Stimulated activated CD8-positive, alpha-beta memory T cell treated with anti-CD3 and anti-CD28 coated beads, Interleukin-15, amount 100 ng/mL, for 48 hours (primary cell): ENCODE measurements at places on chromosomes 3 and 15.

GRCh38 chr3:29949940-29950616 lies 656.3 kb upstream of the TGFBR2 start:
- no peak for DNase-seq

DNA sequence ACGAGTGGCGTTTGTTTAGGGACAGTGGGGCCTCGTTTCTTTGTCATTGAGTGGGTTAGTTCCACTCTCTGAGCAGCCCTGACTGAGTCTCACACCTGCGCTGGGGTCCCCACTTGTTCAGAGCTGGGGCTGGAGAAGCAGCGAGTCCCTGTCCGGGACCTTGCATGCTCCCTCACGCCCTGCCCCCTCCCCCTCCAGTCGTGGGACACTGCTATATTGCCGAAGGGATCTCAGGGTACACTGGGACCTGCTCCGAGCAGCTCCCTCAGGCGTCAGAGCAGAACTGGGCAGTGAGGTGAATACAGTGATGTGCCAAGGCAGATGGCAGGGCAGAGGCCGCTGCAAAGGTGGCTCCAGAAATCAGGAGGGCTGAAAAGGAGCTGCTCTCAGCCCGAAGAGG lies 59.9 kb upstream of the KLF13 start:
- DNase-seq, result no peak

DNA sequence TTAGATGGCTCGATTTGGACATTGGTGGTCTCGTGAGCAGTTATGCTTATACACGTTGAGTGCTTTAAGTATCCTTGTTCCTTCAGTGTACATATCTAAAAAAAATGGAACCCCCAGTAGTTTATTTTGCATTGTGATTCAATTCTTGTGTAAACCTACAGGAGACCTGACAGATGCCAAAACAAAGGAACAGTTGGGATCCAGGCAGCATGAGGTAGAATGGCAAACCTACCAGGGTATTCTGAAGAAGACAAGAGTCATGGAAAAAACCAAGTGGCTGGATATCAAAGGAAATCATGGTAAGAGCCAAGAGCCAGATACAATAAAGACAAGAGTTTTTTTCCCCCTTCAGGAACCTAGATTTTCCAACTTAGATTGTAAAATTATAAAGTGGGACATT lies 2.0 kb downstream of the TMEM62 start:
- no peak for DNase-seq

- DNase-seq, result no peak
Measured at GRCh38 chr15:95350908-95351307, 979.6 kb upstream of the NR2F2 start.

DNA sequence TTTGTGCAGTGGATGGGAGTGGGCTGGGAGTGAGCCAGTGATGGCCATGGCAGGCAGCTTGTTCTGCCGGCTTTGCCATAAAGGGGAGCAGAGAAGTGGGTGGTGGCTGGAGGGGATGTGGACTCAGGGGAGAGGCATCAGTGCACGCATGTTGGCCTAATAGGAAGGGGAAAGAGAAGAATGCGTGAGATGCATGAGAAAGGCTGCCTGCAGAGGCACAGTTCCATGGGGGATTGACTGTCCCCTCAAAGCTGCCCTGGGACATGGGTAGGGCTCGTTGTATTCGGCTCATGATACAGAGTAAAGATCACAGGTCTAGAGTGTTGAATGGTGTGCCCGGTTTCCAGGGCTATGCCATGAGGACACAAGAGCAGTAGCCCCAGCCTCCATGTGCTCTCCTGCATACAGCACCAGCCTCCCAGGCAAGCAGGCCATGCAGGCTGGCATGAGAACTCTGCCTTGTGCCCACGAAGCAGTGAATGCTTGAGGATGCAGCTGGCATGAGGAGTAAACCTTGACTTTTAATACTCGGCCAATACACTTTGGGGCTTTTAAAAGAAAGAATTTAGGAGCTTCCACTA lies 68.0 kb upstream of the SNRPA1 start:
- no peak for DNase-seq

- peak; percentile 2 for DNase-seq
Measured at GRCh38 chr15:83207009-83207659, 489 bp downstream of the HDGFL3 start.

GRCh38 chr3:180911876-180912303 lies 580 bp upstream of the FXR1 start:
- no peak for DNase-seq

DNA sequence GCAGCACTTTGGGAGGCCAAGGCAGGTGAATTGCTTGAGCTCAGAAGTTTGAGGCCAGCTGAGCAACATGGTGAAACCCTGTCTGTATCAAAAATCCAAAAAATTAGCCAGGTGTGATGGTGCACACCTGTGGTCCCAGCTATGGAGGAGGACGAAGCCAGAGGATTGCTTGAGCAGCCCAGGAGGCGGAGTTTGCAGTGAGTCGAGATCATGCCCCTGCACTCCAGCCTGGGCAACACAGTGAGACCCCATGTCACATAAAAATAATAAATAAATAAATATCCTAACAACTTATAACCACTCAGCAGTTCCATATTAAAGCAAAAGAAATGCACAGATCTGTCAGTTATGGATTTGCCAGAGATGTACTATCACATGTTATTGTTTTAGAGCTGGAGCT lies 62.6 kb downstream of the LMLN start:
- no peak for DNase-seq

GRCh38 chr3:31534065-31534425 lies 1.3 kb downstream of the STT3B start:
- no peak for DNase-seq

DNA sequence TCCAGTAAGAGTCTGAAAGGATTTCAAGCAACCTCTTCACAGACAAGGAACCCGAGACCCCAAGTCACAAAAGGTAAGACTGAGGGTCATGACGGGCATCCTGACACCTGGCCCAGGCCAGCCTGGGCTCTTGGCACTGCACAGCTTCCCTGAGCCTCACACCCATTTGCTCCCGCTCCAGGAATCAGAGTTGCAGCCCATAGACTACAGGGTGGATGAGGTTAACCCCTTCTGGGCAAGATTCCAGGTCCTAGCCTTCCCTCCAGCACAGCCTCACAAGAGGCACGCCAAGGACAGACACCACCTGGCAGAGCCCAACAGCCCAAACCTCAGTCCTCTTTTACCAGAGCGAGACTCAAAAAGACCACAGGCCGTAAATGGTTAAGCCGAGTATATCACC lies 36.2 kb downstream of the RBPMS2 start:
- DNase-seq, result no peak

GRCh38 chr3:89699229-89699628 lies 591.8 kb downstream of the EPHA3 start:
- no peak for DNase-seq

DNA sequence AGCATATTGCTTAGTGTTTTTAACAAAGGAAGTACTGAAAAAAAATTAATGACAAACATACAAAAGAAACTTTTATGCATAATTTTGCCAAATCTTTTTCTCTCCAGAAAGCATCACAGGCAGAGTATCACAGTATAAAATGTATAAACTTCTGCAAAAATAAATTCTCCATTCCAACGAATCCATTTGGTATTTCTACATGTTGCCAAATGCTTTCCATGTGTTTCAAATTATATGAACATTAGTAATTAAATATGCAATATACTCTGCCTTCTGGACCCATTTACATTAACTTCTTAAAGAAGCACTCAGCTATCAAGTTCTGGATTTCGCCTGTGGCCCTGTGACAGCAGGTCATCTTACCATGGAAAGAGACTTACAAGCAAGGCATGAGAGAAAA lies 189.1 kb upstream of the ALCAM start:
- no peak for DNase-seq

GRCh38 chr3:135736740-135737139 lies 228.8 kb upstream of the PPP2R3A start:
- no peak for DNase-seq

GRCh38 chr15:97248376-97248775 lies 712.1 kb upstream of the ARRDC4 start:
- DNase-seq, result no peak

DNA sequence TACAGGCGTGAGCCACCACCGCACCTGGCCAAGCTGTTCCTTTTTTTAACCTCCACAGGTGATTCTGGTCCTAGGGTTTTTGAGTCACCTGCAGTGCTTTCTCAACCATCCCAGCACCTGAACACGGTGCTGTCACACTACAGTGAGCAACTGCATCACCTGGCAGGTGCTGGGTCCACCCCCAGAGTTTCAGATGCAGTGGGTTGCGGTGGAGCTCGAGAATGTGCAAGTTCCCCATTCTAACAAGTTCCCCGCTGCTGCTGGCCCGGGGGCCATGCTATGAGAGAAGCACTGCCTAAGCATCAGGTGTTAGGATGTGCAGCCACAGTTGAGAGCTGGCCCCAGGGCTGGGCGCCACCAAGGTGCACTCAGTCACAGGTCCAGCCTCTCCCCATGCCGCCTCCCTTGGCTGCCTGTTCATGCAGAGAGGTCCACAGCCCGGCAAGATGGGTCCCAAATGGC lies 18.0 kb downstream of the ISG20 start:
- DNase-seq, result no peak

- no peak for DNase-seq
Measured at GRCh38 chr3:103371411-103371810, 936.6 kb downstream of the ZPLD1 start.

DNA sequence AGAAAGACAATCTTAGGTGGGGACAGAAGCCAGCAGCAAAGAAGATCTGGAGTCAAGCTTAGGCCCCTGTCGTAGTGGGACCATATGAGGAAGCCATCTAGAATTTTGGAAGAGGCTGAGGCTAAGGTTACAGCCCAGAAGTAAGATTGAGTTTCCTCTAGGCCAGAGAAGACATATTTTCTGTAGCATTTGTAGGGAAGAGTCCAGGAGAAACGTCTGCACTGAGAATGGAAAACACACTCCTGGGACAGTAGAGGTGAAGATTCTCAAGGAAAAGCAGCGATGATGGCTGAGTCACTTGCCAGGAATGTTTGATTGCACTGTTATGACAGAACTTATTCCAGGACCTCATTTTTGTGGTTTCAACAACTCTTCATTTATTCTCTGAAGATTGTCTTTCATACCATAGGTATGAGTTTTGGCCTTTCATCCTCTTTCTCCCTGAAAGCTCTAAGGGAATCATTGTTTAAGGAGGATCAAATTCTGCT lies 107.2 kb downstream of the GTPBP8 start:
- DNase-seq, result no peak

GRCh38 chr15:95541301-95541700 lies 789.2 kb upstream of the NR2F2 start:
- DNase-seq, result no peak

GRCh38 chr3:54421943-54422342 lies 299.6 kb downstream of the CACNA2D3 start:
- no peak for DNase-seq

GRCh38 chr3:137866933-137867332 lies 102.8 kb downstream of the SOX14 start:
- no peak for DNase-seq

GRCh38 chr3:194087995-194088855 lies 47.7 kb upstream of the HES1 start:
- no peak for DNase-seq

- no peak for DNase-seq
Measured at GRCh38 chr3:23824699-23825444, 19.1 kb downstream of the UBE2E1 start.

DNA sequence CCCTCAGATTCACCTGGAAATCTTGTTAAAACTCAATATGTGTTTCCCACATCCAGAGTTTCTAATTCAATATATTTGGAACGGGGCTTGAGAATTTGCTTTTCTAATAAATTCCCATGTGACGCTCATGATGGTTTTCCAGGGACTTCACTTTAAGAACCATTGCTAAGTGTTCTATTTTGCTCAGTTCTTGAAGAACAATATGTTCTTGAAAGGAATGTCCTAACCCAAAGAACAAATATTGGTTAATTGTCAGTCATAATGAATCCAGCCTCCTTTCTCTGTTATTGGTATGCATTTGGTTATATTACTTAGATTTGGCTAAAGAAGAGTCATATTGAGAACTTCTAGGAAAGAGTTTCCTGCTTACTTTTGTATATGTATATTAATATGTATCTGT lies 4.4 kb upstream of the PLSCR2 start:
- no peak for DNase-seq

DNA sequence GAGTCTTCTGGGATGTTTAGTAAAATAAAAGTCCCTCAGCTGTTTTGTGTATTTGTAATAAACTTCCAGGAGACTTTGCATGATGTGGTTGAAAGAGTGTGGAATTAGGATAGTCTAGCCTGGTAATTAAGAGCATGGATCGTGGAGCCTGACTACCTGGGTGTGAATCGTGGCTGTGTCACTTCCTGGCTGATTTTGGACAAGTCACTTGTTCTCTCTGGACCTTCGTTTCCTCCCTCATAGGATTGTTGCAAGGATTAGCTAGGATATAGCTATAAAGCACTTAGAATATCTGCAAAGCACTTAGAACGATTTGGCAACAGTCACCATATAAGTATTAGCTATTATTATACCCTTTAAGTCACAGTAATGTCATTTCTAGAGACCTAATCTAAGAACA lies 40.2 kb downstream of the SLMAP start:
- DNase-seq, result no peak

DNA sequence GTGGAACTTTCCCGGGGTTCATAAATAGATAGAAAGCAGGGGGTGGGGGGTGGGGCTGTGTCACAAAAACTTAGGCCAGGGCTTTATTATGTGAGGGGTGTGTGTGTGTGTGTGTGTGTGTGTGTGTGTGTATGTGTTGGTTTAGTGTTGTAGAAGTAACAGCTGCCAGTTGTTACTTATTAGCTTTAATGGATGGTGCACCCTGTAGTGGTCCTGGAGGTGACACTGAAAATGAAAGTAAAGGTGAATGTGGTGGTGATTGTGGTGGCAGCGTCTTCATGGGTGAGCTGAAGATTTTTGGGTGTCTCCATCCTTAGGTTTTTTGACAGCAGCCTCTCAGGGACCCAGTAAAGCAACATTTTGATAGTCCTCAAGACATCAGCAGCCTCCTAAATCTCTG lies 449.9 kb downstream of the PDCD6IP start:
- no peak for DNase-seq

- no peak for DNase-seq
Measured at GRCh38 chr3:4580346-4581123, 87.4 kb downstream of the ITPR1 start.

- DNase-seq, result no peak
Measured at GRCh38 chr3:111610189-111610588, 15.0 kb upstream of the ZBED2 start.

GRCh38 chr3:184471439-184471838 lies 90.1 kb upstream of the EPHB3 start:
- DNase-seq, result no peak

GRCh38 chr15:26773917-26774316 lies 1.1 kb upstream of the GABRB3 start:
- DNase-seq, result no peak
